Stimulated activated CD4-positive, alpha-beta T cell treated with anti-CD3 and anti-CD28 coated beads, Interleukin-4, amount 100 ng/mL, for 4 hours (primary cell): ENCODE measurements at places on chromosomes 5 and 9.
A peak's percentile ranks its signal among the peaks of the same experiment; 100 is the strongest.

DNA sequence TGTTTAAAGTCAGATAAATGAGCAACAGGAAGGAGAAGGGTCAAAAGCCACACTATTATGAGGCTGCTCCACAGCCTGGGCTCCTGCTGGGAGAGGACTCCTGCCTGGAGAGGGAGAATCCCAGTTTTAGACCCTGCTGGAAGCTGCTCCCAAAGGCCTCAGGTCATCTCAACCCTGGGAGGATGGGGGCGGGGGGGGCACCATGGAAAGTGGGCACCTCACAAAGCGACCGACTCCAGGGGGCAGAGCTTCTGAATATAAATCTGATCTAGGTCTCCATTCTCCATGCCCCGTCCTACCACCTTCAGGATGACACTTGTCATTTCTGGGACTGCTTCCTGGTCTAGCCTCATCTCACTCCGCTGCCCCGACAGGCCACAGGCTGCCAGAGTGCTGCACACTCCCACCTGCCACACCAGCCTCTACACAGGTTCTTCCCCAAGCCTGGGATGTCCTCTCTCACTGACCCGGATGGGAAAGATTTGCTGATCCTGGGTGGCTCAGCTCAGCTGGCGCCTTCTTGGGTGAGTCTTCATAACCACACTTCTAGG, 183.4 kb downstream of the GAPVD1 start:
- no peak for DNase-seq

- no peak for DNase-seq
These were observed 333.4 kb downstream of the ICE1 start for GRCh38 chr5:5755888-5756287.

DNA sequence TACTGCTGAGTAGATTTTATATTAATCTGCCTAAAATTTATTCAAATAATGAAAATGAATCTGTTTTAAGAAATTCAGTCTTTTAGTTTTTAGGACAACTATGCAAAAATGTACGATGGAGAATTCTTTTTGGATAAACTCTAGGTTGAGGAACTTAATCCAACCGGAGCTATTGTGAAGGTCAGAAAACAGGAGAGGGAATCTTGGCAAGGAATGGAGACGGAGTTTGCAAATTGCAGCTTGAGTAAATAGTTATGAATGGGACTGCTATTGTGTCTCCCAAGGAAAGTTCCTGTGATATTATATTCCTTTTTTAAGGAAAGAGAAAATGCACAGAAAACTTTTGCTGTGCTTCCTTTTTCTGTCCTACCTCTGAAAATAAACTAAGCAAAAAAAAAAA, 67.9 kb downstream of the IQGAP2 start:
- no peak for DNase-seq

- DNase-seq: peak; percentile 50
These were observed 2.0 kb downstream of the LARP1 start for GRCh38 chr5:154756868-154757813.

GRCh38 chr9:101398930-101399642, 435 bp downstream of the ZNF189 start:
- DNase-seq: no peak

DNA sequence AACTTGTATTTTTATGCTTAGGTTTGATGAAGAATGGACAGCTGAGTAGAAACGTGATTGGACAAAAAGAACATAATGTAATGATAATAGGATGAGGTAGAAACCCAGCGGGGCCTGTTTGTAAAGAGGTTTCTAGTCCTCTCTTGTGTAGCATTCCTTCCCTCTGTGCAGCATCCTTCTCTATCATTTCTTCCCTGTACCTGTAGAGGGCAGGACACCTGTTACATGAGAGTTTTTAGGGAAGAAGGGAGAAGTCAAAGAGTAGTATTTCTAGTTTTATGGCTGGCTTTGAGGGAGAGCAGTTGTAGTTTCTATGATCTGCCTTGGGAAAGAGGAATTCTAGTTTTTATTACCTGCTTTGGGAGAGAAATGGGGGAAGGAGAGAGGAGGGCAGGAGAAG, 162.1 kb upstream of the FST start:
- no peak for DNase-seq

GRCh38 chr5:92371889-92372235, 988.7 kb upstream of the ARRDC3 start:
- DNase-seq: no peak

- no peak for DNase-seq
These were observed 383.2 kb downstream of the PLK2 start for GRCh38 chr5:58076483-58077257.

GRCh38 chr5:57179262-57180200, 5.7 kb downstream of the GPBP1 start:
- DNase-seq: no peak

- no peak for DNase-seq
These were observed 45.9 kb downstream of the SFXN1 start for GRCh38 chr5:175524211-175524610.

GRCh38 chr5:18394443-18394804, 760.2 kb downstream of the TAF11L14 start:
- no peak for DNase-seq

- no peak for DNase-seq
These were observed 159.0 kb downstream of the KCTD16 start for GRCh38 chr5:144329681-144330080.

GRCh38 chr9:109411069-109411761, 86.9 kb downstream of the PTPN3 start:
- DNase-seq: no peak

DNA sequence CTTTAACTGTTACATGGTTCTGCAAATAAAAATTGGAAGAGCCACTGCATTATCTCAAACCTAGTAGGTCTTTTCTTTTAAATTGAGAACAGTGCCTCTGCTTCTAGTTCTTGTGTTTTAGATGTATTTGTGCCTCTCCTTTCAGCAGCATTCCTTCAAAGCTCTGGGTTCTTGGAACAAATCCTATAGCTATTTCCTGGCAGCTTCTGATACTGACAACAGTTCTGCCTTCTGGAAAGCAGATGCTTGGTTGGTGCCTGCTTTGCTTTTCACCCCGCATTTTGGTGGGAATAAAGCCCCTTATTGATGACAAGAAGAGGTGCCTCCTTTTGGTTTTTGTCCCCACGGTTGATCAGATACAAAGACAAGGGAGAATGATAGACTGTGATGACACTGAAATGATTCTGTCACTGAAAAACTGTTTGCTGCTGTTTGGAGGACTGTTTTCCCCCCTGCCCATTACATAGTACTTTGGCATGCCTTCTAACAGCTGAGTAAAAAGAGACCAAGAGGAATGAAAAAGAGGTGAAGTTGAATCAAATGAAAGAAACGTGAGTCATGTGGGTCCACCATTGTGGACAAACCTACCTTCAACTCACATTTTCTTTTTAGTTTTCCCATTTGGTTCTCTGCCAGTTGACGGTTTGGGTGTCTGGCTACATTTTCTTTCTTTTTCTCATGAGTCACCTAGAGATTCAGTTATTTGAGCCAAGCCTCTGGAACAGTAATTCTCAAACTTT, 5.6 kb downstream of the PTCD2 start:
- DNase-seq: no peak

DNA sequence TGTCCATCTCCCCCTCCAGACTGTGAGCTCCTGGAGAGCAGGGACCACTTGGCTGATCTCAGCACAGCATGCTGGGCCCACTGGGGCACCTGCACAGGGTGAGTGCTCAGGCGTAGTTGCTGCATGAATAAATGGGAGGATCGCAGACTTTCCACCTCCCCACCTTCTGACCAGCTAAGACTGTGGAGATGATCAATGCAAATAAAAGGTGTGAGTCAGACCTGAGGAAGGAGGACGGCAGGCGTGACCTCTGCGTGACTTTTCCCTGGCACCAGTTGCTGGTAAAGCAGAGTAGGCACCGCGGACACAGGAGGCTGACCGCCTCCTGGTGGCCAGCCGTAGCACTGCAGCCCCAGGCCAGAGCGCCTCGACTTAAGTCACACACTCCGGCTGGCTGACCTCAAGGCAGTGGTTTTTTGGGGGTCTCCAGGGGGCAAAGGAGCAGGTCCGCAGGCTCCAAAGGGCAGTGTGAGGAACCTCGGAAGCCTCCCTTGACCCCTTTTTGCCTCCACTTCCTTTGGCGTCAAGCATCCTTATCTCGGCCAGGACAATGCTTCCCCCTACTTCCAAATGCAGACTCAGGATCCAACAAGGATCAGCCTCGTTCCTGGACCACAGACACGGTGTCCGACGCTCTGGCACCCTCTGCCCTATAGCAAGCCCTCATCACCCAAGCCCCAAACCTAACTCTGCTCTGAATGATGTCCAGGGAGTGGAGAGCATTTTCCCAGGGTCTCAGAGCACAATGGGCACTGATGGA, 12.7 kb upstream of the TDRD7 start:
- DNase-seq: peak; percentile 58

DNA sequence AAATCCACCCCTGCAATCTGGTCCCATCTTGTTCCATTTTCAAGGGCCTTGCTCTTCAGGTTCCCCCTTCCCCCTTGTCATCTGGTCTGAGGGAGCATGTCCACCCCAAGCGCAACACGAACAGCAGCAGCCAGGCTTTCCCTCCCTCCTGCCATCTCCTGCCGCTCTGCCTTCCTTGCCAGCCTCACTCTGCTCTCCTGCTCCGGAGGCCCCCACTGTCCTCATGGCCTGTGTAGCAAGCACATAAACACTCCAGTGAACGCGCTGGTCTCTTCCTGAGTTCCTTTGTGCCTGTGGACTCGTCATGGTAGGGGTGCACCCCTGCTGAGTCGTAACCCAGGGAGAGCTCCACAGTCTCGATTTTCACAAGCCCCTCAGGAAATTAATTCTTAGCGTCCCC, 29.9 kb downstream of the TENT4A start:
- no peak for DNase-seq

- DNase-seq: no peak
These were observed 136.7 kb downstream of the CD180 start for GRCh38 chr5:67059744-67060490.

DNA sequence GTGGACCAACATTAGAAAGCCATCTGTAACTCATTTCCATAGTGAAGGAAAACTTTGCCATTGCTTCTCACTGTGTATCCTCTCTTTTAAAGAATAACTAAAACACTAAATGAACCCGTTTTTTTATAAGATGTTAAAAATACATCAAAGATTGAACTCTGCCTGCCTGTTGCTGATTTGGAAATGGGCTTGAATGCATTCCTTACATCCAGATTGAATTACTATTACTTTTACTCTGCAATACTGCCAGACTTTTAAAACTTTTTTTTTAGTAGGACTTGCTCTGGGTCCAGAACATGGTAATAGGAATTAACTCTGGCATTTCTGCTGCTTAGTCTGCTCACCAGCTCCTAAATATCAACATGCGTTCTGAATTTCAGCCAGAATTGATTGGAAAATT, 176.8 kb upstream of the PAPPA start:
- no peak for DNase-seq

GRCh38 chr5:168342985-168343384, 51.5 kb downstream of the WWC1 start:
- no peak for DNase-seq

- no peak for DNase-seq
These were observed 20.7 kb upstream of the RXRA start for GRCh38 chr9:134305533-134305932.
